Panc1 (cell line): ENCODE measurements at places on chromosomes 11 and 22. TPM values are rescaled to one million over a fixed set of nuclear protein-coding genes. Genes with fewer than 3 reads are reported as not detected.

GRCh38 chr11:86918973-86919372 is 36.2 kb downstream of the FZD4 start:
- H3K27me3 ChIP-seq: no peaks in the 10 kb centered on the region
- no peaks in the 10 kb centered on the region for H3K36me3 ChIP-seq
- peak overlapping the region; percentile 6 for H3K27ac ChIP-seq
- no peak for DNase-seq
- H3K4me3 ChIP-seq: no peak overlapping the region

DNA sequence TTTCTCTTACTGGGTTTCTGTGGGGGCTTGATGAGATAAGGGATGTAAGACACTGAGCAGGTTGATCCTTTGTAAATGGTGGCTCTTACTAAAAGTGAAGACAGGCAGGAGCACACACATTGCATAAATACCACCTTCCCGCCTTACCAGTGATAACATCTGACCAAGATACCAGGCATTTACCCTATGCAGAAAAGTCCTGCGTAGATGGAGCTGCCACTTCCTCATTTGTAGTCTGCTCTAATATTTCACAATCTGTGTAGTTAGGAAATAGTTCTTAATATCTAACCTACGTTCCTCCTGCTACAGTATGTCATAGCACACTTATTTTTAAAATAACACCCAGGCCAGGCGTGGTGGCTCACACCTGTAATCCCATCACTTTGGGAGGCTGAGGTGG is 23.9 kb upstream of the SWAP70 start:
- no peaks in the 10 kb centered on the region for H3K36me3 ChIP-seq
- DNase-seq: no peak
- H3K4me3 ChIP-seq: no peak overlapping the region
- H3K27ac ChIP-seq: no peak overlapping the region
- no peaks in the 10 kb centered on the region for H3K27me3 ChIP-seq

The HORMAD2 gene
- total RNA-seq: not detected

The SERHL2 gene
- total RNA-seq: 1.6 TPM

The C11orf86 gene
- 0.28 TPM for total RNA-seq

DNA sequence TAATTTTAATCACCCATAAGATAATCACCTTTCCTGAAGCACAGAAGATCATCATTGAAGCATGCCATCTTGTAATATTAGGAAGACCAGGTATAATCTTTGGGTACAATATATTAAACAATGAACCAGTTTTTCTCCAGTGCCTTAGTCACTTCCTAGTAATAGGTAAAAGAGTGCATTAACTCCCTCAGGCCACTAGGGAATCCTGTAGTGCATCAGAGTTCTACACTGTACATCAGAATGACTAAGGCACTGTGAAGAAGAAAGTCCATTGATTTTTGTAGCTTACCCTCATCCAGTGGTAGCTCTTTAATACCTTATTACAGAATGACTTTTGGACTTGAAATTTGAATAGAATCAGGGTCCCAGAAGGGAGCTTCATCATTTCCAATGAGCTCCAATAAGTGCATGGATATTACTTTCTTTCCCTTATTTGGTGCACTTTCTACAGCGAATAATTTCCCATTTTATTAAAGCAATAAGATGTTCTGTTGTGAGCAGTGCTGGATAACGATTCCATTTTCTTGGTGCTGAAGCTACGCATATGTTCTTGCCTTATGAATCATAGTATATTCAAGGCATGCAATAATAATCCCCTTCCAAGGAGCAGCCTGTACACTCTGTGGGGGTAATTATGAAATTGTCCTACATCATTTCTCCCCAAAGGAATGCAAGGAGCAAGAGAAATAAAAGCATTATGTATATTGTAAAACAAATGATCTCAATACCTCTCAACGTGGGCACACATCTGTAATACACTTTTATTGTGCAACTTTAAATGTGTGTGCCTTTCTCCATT is 4.7 kb downstream of the C11orf87 start:
- H3K4me3 ChIP-seq: no peak overlapping the region
- no peaks in the 10 kb centered on the region; the same call in 1 of the 2 replicates for H3K36me3 ChIP-seq
- no peak overlapping the region for H3K27ac ChIP-seq
- no peaks in the 10 kb centered on the region; the same call in 1 of the 2 replicates for H3K27me3 ChIP-seq
- no peaks in the 10 kb centered on the region for H3K4me1 ChIP-seq
- no peak for DNase-seq
